ENCODE measurements at places on chromosomes 4 and X.

DNA sequence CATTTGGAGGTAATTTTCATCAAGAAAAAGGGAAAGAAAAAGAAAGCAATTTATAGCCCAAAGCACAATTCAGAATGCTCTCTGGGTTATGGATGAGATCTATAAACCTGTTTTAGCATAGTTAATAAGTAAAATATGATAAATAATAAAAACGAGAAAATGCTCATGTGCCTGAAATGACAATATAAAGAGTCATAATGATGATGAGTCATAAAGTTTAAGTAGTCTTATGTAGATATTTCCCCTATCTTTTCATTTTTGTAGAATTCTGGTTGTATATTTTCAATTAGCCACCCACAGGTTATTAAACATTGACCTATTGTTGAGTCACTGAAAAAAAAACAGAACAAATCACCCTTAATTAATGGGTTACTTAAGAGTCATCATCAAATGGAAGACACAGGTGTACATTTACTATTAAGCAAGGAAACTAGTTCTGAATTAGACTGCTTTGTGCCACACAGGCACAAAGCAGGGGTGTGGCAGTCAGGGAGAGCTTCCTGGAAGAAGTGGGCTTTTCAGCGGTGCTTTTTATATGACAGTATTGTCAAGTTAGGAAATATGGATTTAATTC is 29.3 kb downstream of the BEND4 start:
- DNase-seq = no peak

- no peak for DNase-seq
Measured at GRCh38 chr4:137278431-137278830, 253.9 kb downstream of the PCDH18 start.

DNA sequence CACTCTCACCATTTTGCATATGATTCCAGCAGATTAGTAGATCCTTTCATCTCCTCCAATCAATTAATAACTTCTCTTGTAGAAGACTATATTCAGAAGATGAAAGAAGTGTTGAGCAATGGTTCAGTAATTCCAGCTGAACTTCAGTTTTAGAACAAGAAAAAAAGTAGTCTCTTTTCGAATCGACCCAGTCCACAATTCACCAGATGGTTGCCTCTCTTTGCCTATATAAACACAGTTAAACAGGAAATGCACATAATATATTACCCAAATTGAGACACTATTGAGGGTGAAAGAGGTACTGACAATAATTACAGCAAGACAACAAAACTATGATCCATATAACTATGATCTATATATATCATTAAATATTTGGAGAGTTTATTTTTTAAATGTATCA is 16.8 kb upstream of the FAM241A start:
- DNase-seq = no peak

DNA sequence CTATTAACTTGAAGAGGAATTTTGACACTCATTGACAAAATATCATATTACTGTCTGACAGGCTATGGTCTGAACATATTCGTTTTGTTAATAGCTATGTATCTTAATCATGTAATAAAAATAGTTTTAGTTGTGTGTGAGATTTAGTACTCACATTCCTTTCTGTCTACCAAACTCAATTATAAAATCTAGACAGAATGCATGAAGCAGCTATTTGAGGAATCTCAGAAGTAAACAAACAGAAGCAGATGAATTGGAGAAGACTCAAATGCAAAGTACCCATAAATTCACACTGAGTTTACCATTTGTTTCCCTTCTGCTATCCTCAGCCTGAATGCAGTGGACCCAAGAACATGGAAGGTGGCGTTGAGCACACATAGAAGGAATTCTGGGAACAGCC is 841.6 kb upstream of the AADAT start:
- DNase-seq = no peak

DNA sequence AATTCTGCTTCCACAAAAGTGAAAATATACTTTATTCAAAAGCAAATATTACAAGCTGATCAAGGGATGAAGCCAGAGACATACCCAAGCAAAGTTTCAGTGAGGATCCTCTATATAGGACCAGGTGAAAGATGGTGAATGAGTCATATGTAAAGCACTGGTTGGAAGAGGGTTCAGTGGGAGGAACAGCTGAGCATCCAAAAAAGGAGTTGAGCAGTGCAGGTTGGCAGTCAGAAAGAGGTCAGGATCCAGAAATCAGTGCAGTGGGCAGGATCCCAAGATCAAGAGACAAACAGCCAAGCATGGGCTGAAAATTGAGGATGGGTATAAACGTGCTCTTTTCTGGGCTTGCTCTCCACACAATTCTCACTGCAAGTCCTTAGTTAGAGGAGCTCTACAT is 30.3 kb downstream of the OTC start:
- DNase-seq = no peak

DNA sequence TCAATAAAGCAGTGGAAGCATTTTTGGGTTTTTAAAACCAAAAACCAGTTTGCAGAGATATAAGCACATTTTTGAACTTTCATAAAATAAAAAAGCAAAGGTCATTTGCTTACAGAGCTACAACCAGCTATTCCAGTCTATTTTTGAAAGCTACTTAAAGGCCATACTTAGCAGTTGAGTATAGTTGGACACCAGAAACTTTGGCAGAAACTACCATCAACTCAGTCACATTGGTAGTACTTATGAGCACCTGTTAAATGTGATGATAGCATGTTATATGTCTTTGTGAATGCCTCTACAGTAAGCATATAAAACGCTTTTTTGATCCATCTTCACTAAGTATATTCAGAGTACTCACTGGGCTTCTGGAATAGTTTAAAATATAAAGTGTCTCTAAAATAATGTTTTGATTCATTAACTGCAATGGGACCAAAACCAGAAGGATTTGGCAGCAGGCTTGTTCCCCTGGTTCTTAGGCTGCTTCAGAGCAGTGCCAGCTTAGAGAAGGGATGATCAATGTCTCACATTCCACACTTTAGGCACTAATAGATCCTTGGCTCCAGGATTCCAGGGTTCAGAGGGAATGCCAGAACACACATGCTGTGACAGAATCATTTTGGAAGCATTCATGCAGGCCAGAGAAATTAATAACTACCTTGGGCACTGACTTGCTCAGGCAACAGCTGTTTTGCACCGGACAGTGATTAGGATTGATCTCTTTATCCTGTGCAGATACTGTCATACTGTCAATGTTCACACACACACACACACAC is 103.9 kb downstream of the IQCM start:
- no peak for DNase-seq

- no peak for DNase-seq
Measured at GRCh38 chr4:154029171-154029570, 240.3 kb upstream of the SFRP2 start.

DNA sequence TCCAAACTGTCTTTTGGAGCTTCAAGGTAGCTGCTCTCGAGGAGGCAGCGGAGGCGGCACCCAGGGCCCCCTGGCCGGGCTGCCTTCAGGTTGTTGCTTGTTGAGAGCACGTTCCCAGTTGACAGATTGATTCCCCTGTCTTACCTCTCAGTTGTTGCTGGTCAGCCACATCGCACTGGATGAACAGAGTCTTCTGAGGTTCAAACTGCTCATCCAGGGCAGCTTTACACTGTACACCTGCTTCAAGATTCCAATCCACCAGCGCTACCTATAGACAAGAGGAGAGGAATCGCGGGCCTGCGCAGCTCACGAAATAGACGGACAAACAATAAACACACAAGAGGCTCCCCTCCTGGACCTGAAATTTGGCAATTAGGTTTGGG is 497 bp downstream of the HPGD start:
- no peak for DNase-seq

DNA sequence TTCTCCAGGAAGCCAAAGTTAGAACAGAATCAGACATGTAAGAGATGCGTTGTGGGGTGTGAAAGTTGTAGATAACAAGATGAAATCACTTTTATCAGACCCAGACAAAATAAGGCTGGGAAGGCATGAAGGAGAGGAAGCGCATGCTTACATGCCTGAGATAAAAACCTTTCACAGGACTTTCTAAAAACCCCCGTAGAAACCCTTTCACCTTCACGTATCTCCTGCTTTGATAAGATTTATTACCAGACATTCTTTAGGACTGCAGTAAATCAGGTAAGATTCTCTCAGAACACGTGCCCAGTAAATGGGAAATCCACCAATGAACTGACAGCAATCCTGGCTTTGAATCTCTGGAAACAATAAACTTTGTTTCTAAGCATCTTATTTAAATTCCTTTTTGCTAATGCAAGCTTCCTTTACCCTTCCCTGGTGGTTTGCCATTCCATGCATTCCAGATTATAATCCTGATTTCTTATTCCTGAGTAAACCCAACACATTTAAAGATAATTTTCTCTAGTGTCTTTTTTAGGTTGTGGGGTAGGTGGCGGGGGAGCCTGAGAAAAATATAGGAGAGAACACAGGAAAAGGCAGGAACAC is 254.6 kb upstream of the LDB2 start:
- no peak for DNase-seq

- DNase-seq = no peak
Measured at GRCh38 chr4:52957220-52957686, 95.1 kb downstream of the RASL11B start.

DNA sequence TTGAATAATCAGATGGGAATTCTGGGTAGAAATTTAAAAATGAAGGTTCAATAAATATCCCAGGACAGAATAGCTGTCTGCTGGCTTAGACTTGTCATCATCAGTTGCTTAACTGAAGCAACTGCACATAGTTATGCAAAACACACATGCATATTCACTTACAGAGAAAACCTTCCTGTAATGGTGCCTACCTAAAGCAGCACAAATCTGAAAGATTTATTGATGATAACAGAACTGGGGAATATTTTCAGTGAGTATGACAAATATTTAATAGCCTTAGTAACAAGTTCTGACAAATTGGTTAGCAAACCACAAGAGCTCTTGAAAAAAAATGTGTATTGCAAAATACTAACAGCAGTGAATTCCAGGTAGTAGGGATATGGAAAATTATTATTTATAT is 606.8 kb upstream of the BOD1L1 start:
- no peak for DNase-seq

DNA sequence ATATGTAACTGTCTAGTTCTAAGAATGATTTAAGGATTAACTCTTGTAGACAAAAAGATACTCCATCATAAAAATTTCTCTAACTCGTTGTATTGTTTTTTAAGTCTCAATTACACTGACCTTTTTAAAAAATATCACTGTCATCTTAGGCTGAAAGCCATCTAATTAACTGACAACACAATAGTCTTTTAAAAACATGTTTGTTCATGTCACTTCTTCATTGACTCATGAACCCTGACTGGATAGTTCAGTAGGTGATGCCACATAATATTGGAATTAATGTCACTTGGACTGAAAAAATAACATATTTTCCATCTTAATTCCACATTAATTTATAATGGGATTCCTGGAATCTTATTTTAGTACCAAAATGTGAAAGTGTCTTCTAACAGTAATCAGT is 179.3 kb downstream of the ADGRL3 start:
- DNase-seq = no peak

DNA sequence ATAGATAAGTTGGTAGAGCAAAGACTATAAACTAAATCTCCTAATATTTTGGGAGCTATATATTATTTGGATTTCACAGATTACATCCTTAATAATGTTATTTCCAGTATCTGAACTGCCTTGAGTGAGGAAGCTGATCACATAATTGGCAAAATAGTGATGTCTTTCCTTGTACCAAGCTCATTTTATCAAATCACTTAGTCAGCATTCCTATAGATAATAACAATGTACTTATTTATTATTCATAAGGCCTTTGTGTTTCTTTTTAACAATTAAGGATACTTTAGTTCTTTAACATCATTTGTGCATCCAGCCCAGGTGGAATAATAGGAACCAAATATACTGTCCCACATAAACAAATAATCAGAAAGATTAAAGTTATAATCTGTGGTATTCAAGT is 1093.6 kb downstream of the PCDH18 start:
- DNase-seq = no peak

Measured in stimulated activated CD4-positive, alpha-beta T cell treated with anti-CD3 and anti-CD28 coated beads, Interleukin-12 subunit alpha, Interleukin-12 subunit beta, amount 100 ng/mL, for 48 hours (primary cell).